Stimulated activated CD4-positive, alpha-beta T cell treated with anti-CD3 and anti-CD28 coated beads, Interleukin-1b, Interleukin-23, amount 100 ng/mL, for 4 hours (primary cell): ENCODE measurements at places on chromosomes 6 and 20.

DNA sequence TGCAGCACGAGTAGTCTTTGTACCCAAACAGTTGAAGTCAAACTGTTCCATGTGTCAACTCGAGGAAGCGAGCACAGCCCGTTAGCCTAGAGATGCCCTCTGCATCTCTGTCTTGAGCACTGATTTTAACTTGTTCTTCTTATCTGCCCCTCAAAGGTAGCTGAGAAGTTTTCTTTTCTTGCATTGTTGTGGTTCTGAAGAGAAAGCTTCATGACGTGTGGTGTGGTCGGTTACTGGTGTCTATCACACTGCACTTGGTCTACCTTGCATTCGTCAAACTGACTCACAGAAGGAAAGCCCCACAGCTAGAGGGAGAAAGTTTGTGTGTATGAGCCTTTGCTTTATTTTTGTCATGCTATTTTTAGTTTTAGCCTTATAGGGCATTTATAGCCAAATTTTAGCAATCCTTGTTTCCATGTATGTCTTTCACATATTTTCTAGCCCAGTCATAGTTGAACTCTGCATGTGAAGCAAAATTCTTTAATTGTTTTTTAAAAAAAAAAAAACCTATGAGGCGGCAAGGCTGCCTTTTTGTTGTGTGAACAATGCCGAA is 115.1 kb downstream of the JAG1 start:
- no peak for DNase-seq

GRCh38 chr6:116239256-116239655 is 14.6 kb downstream of the TSPYL4 start:
- DNase-seq: no peak

GRCh38 chr6:119590066-119590465 is 240.5 kb upstream of the MAN1A1 start:
- no peak for DNase-seq

GRCh38 chr20:13468166-13468565 is 170.6 kb downstream of the TASP1 start:
- no peak for DNase-seq

DNA sequence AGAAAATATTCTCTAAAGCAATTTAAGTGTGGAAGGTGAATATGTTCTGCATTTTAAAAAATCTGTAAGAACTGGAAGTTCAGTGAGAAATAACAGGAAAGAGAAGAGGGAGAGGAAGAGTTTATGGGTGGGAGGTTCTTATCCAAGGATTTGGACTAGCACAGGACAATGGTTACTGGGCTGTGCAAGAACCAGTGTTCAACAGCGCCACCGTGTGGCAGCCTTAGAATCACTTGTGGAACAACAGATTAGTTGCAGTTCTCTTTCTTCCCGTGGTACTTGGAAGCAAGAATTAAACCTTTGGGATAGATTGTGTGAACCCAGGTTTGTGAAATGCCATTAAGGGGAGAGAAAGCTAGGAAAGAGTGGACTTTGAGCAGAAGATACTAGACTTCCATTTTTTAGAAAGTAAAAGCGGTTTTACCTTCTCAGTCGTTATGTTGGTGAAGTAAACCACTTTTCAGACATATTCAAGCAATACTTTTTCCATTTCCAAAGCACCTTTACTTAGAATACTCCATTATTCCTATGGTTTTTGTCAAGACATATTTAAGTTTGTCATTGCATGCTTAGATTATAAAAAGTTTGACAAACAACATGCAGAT is 436.7 kb downstream of the RNF144B start:
- DNase-seq: no peak

- no peak for DNase-seq
Measured at GRCh38 chr20:53283011-53283410, 310.6 kb downstream of the ZNF217 start.

DNA sequence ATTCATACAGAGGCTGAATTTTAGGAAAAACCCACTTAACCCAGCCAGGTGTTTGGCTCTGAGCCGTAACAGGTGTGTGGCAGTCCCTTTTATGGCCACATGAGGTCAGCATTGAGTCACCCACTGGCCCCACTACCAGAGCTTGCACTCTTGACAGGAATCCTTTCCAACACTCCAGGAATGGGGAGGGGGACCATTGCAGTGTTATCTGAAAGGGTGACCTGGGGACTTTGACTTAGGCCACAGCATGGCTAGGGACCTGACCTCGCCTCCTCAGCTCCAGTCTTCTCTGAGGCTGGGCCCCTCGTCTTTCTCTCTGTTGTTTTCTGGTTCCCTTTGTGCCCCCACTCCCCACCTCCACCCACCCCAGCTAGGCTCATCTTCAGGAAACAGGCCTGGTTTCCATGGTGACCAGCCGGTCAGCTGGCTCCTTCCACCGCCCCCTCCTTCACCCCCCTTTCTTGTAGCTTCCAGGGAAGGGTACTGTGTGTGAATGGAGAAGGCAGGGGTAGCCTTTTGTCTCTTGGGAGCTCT is 2.1 kb upstream of the TMEM151B start:
- no peak for DNase-seq

GRCh38 chr6:19231878-19232561 is 605.1 kb upstream of the ID4 start:
- no peak for DNase-seq

DNA sequence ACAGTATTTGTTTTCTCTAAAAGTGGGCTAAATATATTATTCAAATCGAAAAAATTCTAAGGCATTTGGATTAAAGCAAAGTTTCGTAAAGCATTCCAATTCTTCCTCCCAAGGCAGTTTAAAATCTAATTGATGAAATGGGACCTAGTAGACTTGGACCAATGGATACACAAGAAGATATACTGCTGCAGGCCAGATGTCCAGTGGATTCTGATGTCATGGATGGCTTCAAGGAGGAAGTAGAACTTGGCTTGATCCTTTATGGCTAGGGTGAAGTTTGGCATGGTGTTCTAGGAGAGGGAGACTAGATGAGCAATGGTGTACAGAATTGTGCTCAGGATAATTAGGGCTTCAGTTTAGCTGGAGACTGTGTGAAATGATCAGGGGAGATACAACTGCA is 559.5 kb upstream of the MMS22L start:
- no peak for DNase-seq

GRCh38 chr6:4817551-4817950 is 41.3 kb downstream of the CDYL start:
- DNase-seq: no peak

DNA sequence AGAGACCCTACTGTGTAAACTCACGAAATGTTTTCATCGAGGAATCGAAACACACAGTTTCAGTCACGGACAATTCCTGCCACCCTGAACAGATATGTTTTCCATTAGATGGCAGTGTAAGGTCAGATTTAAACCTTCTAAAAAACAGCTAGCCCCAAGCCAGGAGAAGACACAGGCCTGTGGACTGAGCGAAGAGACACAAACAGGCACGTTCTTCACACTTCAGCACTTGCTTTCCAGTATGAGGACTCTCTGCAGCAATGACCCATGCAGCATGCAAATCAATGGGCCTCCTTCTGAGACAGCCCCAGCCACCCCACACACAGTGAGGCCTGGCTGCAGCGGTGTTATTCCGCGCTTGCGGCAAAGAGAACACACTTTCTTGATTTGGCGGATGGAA is 31.9 kb downstream of the HUS1B start:
- no peak for DNase-seq

DNA sequence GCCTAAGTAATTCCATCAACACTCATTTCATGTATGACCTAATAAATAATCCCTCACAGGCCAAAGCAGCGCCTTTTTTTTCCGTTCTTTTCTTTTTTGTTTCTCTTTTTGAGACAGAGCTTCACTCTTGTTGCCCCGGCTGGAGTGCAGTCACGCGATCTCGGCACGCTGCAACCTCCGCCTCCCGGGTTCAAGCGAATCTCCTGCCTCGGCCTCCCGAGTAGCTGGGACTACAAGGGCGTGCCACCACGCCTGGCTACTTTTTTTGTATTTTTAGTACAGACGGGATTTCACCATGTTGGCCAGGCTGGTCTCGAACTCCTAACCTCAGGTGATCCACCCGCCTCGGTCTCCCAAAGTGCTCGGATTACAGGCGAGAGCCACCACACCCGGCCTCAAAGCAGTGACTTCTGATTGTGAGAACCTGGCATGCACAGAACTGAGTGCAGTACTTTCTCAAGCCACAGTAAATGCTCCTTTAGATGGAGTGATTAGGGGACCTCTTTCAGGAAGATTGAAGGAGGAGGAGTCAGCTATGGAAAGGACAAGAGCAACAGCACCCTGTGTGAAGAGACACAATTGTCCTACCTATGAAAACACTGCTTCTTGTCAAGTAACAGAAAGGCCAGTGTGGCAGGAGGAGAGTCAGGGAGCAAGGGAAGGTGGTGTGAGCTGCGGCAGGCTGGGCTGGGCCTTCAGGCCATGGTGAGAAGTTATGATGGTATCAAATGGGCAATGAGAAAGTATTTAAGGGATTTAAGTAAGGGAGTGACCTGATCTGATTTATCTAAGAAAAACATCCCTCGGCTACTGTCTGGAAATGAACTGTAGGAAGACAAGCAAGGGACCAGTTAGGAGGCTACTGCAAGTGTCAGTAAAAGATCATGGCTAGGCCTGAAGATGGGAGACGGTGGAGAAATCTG is 1.7 kb upstream of the SCAF8 start:
- no peak for DNase-seq

DNA sequence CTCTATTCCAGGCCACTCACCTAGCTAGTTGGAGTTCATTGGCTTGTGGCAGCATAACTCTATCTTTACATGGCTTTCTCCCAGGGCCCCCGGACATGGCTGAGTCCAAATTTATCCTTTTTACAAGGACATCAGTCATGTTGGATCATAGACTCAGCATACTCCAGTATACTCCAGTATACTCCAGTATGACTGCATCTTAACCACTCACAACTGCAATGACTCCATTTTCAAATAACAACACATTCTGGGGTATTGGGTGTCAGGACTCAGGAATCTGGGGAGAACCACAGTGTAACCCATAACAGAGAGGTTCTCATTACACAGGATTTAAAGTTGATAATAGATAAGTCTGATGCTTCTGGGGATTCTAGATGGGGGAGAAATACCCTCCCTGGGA is 53.8 kb upstream of the TSHZ2 start:
- no peak for DNase-seq

DNA sequence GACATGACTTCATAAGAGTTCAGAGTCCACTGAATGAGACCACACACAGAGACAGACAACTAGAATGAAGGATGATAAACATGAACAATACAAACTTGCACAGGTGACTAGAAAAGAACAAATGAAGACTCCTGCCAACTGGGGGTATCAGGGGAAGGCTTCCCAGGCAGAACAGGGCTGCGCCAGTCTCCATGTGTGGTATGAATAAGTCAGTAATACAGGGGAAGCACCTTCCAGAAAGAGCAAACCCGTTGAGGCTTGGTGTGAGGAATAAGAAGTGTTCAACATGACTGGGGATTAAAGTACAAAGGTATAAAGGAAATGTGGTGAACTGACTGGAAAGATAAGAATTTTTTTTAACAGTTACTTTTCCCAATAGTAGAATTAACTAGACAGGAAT is 3.7 kb upstream of the SLC17A2 start:
- DNase-seq: no peak

DNA sequence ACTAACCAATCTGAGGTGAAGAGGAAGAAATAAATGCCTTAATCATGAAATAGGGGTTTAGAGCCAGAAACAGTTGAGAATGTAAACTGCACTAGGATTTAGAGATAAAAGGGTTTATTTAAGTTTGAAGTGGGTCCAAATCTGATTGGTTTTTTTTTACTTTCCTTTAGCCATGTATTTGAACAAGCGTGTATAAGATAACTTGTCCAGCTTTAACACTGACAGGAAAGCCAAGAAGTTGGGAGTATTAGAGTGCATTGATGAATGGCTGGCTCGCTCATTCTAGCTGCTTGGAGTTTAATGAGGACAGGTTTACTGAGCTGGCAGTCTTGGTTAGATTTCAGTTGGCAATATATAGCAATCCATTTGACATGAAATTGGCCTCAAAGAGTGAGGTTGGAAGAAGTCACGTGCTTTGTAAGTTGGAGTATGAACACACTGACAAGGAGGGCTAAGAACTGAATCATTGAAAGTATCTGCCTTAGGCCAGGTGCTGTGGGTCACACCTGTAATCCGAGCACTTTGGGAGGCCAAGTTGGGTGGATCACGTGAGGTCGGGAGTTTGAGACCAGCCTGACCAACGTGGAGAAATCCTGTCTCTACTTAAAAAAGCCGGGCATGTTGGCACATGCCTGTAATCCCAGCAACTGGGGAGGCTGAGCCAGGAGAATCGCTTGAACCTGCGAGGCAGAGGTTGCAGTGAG is 13.7 kb downstream of the SRSF3 start:
- no peak for DNase-seq

DNA sequence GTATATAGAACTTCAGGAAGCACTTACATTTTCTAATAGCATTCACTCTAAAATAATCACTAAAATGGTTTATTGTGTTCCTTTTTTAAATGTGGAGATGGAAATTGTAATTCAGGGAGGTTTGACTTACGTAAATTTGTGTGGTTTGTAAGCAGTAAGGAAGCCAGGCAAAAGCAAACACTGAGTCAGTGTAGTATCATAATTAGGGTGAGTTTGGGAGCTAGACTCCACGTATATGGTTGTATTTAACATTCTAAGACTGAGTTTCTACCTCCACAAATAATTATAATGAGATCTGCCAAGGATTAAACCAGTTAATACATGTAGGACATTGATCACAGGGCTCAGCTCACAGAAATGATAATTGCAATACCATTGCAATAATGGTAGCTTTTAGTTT is 425.5 kb downstream of the CBLN4 start:
- DNase-seq: no peak

DNA sequence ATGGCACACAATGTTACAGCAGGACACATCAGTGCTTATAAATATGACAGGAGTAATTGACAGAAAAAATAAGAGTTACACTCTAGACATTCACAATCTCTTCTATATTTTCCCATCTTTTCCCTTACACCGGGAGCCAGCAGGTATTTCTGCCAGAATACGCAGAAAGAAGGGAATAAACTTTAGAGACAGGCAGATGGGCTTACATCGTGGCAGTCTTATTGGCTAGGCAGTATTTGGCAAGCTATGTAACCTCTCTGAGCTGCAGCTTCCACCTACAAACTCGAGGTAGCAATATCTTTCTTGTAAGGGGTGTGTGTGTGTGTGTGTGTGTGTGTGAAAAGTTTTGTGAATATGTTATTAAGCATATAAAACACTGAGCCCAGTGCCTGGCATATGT is 33.0 kb upstream of the TSHZ2 start:
- DNase-seq: no peak

GRCh38 chr6:5840734-5841390 is 165.9 kb downstream of the NRN1 start:
- DNase-seq: no peak
